Endothelial cell (in vitro differentiated cells): ENCODE measurements at places on chromosomes 7 and 10.
A peak's percentile ranks its signal among the peaks of the same experiment; 100 is the strongest.

DNA sequence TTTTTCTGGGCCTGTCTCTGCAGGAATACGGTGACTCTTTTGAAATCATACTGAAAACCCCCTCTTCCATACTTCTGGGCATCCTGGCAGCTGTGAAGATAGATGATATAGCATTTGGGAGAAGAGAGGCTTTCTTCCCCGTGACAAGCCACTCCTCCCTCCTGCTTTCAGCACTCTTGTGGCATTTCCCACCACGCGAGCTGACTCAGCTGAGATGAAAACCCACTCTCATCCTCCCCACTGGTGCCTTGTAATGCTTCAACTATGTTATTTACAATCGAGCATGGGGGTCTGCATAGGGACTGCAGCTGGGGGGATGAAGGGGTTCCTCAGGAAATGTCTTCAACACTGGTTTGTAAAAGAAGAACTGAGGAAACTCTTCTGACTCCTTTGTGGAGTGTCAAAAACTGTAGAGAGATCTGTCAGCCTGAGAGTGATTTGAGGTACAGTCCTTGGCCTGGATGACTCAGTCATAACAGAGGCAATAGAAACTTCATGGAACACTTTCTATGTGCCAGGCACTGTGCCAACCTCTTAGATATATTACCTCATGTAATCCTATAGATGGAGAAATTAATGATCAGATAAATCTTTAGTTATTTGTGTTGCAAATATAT is 1.7 kb upstream of the TBATA start:
- DNase-seq: no peak
- H3K36me3 ChIP-seq: no peaks in the 10 kb centered on the region
- no peak overlapping the region for H3K4me3 ChIP-seq
- H3K4me1 ChIP-seq: peaks cover 18% of the 10 kb centered on the region

DNA sequence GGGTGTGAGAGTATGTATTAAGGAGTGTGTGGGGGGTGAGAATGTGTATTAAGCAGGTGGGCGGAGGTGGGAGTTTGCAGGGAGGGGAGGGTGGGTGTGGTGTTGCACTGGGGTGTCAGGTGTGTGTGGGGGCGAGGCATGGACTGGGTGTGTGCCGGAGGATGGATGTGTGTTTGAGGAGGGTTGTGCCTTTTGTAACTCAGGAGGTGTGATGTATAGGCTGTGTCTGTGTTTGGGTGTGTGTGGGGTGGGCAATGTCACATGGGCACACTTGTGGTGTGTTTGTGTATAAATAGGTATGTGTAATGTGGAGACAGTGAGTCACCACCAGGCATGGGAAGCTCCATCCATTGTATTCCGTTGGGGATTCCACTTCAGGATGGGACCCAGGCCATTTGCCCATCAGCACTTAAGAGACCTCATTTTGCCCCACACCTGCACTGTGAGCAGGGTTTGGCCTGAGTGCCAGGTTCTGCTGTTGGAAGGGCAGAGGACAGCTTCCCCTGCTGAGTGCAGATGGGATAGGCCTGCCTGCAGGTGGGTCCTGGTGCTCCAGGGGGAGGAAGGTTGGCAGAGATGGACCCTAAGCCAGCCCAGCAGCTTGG is 5.8 kb downstream of the UNC5B start:
- no peak for DNase-seq
- H3K36me3 ChIP-seq: peaks cover 23% of the 10 kb centered on the region
- H3K27ac ChIP-seq: no peak overlapping the region

GRCh38 chr7:36298106-36298505 is 91.6 kb upstream of the ANLN start:
- peaks cover 45% of the 10 kb centered on the region for H3K4me1 ChIP-seq
- peaks cover 1% of the 10 kb centered on the region for H3K27me3 ChIP-seq
- H3K27ac ChIP-seq: peak overlapping the region; percentile 42
- DNase-seq: no peak
- H3K4me3 ChIP-seq: no peak overlapping the region
- peaks cover 13% of the 10 kb centered on the region for H3K36me3 ChIP-seq

- peaks cover 1% of the 10 kb centered on the region for H3K27me3 ChIP-seq
- no peaks in the 10 kb centered on the region for H3K4me1 ChIP-seq
- H3K36me3 ChIP-seq: no peaks in the 10 kb centered on the region
- H3K4me3 ChIP-seq: no peak overlapping the region
Observed at GRCh38 chr10:61390851-61391250, 62.3 kb downstream of the TMEM26 start.

GRCh38 chr10:49151025-49151445 is 17.2 kb upstream of the FAM170B start:
- H3K27me3 ChIP-seq: peaks cover 1% of the 10 kb centered on the region
- no peak overlapping the region for H3K27ac ChIP-seq
- no peak overlapping the region for H3K4me3 ChIP-seq

DNA sequence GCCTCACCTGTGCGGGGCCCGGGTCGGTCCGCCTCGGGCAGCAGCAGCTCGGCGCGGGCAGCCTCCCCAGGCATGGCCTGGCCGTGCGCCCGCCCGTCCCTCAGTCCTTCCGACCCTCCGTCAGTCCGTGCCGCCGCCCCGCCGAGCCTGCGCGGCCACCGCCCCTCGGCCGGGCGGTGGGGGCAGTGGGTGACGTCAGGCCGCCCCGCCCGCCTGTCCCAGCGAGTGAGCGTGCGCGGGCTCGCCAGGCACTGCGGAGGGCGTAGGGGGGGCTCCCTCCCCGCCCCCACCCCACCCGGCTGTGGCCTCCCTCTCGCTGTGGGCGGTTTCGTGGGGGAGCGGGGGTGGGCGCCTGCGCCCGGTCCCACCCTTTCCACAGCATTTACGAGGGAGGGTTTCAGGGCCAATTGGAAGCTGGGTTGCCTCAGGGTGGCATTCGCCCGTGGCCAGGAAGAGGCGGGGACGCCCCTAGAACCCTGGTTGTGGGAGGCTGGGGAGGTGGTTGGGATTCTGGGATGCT is at the start of gene NACAD:
TSS of gene NACAD (minus strand) at position 149 of the 520 bp plus-strand sequence. CDS start at position 74, 75 bp downstream.
- no peak for DNase-seq
- H3K27me3 ChIP-seq: peaks cover 11% of the 10 kb centered on the region
- H3K27ac ChIP-seq: peak within 1 kb of the TSS; percentile 84
- H3K36me3 ChIP-seq: peaks cover 4% of the 10 kb centered on the region

- DNase-seq: no peak
- H3K27me3 ChIP-seq: no peaks in the 10 kb centered on the region
- no peaks in the 10 kb centered on the region for H3K36me3 ChIP-seq
- H3K4me3 ChIP-seq: no peak overlapping the region
- H3K27ac ChIP-seq: no peak overlapping the region
Observed at GRCh38 chr7:141460781-141461715, 90.2 kb upstream of the AGK start.

GRCh38 chr10:22244001-22244400 is 26.2 kb upstream of the EBLN1 start:
- H3K4me1 ChIP-seq: no peaks in the 10 kb centered on the region
- DNase-seq: no peak
- H3K27me3 ChIP-seq: peaks cover 2% of the 10 kb centered on the region
- no peaks in the 10 kb centered on the region for H3K36me3 ChIP-seq
- no peak overlapping the region for H3K27ac ChIP-seq

- peaks cover 48% of the 10 kb centered on the region for H3K4me1 ChIP-seq
- peak overlapping the region; percentile 97 for H3K4me3 ChIP-seq
- peaks cover 14% of the 10 kb centered on the region for H3K36me3 ChIP-seq
Observed at GRCh38 chr10:22712211-22712955, 2.0 kb downstream of the PIP4K2A start.

DNA sequence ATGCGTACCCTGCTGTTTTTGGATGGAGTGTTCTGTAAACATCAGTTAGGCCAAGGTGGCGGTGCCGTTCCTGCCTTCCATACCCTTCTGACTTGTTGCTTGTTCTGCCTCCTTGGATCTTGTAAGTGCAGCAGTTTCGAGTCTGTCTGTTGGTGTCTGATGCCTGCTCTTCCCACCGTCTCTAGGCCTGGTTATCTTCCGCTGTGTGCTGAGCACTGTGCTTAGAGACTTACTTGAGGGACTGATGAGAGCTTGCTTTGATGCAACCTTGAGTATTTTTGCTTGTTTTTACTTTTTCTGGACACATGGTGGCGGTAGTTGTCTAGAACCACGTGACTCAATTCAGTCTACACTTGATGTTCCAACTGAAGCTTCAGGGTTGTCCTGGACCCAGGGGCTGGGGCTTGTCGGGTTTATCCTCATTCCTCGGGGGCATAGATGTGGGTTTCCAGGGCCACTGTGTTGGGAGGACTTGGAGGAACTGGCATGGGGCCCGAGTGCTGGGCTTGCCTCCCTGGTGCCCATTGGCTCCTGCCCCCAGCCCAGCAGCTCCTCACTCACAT is 14.4 kb upstream of the SPRN start:
- no peaks in the 10 kb centered on the region for H3K4me1 ChIP-seq
- no peak overlapping the region for H3K4me3 ChIP-seq
- peaks cover 8% of the 10 kb centered on the region for H3K36me3 ChIP-seq
- no peak overlapping the region for H3K27ac ChIP-seq
- DNase-seq: no peak

DNA sequence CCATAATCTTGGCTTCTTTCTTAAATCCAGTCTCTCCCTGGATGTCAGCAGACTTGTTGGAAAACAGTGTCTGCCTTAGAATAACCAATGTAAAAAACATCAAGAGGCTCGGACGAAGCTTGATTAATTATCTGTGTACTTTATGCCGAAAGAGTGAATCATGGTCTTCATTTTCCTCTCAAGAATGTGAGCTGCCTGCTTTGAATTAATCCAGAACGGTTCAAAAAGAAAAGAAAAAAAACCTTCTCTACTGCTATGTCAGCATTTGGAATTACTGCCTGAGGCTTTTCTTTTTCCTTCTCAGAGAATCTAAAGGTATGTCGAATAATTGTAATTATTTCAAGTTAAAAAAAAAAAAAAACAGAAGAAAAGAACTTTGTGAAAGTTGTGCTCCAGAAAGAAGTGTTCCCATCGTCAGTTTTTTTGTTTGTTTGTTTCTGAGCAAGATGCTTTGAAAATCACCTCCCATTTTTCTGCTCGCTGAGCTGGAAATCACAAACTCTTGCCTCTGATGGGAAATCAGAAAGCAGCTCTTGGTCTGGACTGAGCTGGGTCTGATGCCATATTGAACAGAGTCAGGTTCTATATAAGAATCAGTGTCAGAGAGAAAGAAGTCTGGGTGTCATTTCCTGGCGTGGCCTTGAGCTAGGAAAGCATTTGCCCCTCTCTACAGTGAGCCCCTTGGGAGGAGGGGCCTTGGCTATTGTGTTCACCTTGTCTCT is 20.2 kb downstream of the PLPP4 start:
- no peak overlapping the region for H3K4me3 ChIP-seq
- peaks cover 5% of the 10 kb centered on the region for H3K36me3 ChIP-seq
- H3K27ac ChIP-seq: no peak overlapping the region
- no peak for DNase-seq
- no peaks in the 10 kb centered on the region for H3K4me1 ChIP-seq
- no peaks in the 10 kb centered on the region for H3K27me3 ChIP-seq

- H3K27me3 ChIP-seq: peaks cover 2% of the 10 kb centered on the region
- H3K36me3 ChIP-seq: no peaks in the 10 kb centered on the region
- no peak overlapping the region for H3K27ac ChIP-seq
- DNase-seq: no peak
- H3K4me1 ChIP-seq: no peaks in the 10 kb centered on the region
Observed at GRCh38 chr7:124120911-124121310, 88.0 kb upstream of the TMEM229A start.

DNA sequence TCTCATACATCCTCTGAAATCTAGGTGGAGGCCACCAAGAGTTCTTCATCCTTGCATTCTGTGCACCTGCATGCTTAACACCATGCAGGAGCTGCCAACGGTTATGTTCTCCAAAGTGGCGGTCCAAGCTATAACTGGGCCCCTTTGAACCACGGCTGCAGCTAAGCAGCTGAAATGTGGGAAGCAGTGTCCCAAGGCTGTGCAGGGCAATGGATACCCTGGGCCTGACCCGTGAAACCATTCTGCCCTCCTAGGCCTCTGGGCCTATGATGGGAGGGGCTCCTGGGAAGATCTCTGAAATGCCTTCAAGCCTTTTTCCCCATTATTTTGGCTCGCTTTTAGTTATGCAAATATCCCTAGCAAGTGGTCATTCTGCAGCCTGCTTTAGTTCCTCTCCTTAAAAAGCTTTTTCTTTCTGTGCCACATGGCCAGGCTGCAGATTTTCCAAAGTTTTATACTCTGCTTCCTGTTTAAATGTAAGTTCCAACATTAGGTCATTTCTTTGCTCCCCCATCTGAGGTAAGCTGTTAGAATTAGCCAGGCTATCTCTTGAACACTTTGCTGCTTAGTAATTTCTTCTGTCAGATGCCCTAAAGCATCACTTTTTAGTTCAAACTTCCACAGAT is 7.7 kb upstream of the GTPBP4 start:
- H3K27me3 ChIP-seq: peaks cover 2% of the 10 kb centered on the region
- H3K27ac ChIP-seq: no peak overlapping the region

- no peaks in the 10 kb centered on the region for H3K4me1 ChIP-seq
- H3K27ac ChIP-seq: no peak overlapping the region
- no peaks in the 10 kb centered on the region for H3K36me3 ChIP-seq
- no peak overlapping the region for H3K4me3 ChIP-seq
- H3K27me3 ChIP-seq: no peaks in the 10 kb centered on the region
Observed at GRCh38 chr10:127649642-127650041, 87.3 kb upstream of the FOXI2 start.

DNA sequence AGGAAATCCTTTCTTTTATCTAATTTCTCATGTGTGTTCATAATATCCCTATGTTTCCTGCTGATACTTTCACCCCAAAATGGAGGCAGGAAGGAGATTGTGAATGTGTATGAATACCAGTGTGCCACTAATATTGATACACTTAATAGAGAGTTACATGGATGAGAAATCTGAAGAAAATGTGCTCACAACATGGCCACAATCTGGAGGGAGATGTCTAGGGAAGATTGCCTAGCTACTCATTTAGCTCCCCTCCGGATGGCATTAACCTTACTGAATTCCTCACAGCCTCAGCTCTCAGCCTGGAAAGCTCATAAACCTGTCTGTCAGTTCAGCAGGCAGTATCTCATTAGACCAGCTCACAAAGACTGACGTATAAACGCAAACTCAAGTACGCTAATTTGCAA is 23.4 kb upstream of the DMTF1 start:
- peaks cover 21% of the 10 kb centered on the region for H3K4me1 ChIP-seq
- no peaks in the 10 kb centered on the region for H3K36me3 ChIP-seq
- no peaks in the 10 kb centered on the region for H3K27me3 ChIP-seq
- no peak for DNase-seq
- peak overlapping the region; percentile 66 for H3K27ac ChIP-seq

DNA sequence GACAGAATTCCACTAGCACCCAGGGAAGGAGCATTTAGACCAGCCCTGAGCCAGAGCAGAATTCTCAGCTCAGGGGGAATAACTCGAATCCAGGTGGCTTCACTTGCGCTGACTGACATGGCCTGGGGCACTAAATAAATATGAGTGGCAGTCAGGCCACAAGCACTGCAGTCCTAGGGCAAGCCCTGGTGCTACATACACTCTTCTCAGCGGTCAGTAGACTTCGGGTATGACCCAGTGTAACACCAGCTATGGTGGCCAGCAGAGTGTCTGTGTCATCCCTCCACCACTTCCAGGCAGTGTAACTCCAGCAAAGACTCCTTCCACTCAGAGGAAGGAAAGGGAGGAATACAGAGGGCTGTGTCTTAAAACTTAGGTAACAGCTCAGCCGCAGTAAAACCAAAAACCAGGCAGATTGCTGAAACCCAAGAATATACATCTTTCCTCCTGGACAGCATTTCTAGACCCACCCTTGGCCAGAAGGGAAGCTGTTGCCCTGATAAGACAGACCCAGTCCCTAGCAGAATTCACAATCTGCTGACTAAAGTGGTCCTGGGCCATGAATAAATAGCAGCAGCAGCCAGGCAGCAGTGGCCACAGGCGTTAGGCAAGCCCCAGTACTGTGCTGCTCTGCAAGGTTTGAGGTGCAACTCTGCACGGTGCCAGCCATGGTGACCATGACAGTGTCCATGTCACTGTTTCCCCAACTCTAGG is 77.0 kb downstream of the SNX13 start:
- no peak overlapping the region for H3K27ac ChIP-seq
- peaks cover 18% of the 10 kb centered on the region for H3K36me3 ChIP-seq
- no peak overlapping the region for H3K4me3 ChIP-seq
- H3K4me1 ChIP-seq: peaks cover 27% of the 10 kb centered on the region
- H3K27me3 ChIP-seq: no peaks in the 10 kb centered on the region

GRCh38 chr10:69515699-69516259 is 57.4 kb downstream of the NEUROG3 start:
- no peak overlapping the region for H3K27ac ChIP-seq
- no peaks in the 10 kb centered on the region for H3K27me3 ChIP-seq
- peak; percentile 77 for DNase-seq
